ENCODE measurements at places on chromosomes 2 and 18.

DNA sequence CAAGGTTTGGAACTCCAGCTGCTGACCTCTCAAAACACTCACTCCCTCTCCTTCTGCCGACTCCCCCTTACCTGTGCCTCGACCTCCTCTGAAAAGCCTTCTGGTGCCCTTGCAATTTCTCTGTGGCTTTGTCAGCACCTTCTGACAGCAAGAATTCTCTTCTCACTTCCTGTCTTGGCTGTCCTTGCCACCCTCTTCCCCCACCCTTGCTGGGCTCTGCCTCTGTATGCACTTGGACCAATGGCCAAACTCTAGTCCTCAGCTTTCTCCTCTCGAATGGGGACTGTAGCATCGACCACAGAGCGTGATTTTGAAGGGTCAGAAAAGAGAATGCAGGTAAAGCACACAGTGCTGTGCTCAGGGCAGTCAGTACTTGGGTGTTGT lies 99.0 kb downstream of the HS1BP3 start:
- DNase-seq: peak; percentile 39

- no peak for DNase-seq
Measured at GRCh38 chr18:60024345-60024744, 124.5 kb downstream of the PMAIP1 start.

- DNase-seq: no peak
Measured at GRCh38 chr18:62614494-62614893, 91.7 kb downstream of the ZCCHC2 start.

- DNase-seq: no peak
Measured at GRCh38 chr2:98457045-98457696, 12.5 kb downstream of the INPP4A start.

GRCh38 chr2:22981785-22982184 lies 403.2 kb upstream of the KLHL29 start:
- DNase-seq: no peak

- no peak for DNase-seq
Measured at GRCh38 chr2:172693037-172693436, 42.6 kb upstream of the RAPGEF4 start.

- no peak for DNase-seq
Measured at GRCh38 chr18:59865241-59865986, 34.4 kb upstream of the PMAIP1 start.

DNA sequence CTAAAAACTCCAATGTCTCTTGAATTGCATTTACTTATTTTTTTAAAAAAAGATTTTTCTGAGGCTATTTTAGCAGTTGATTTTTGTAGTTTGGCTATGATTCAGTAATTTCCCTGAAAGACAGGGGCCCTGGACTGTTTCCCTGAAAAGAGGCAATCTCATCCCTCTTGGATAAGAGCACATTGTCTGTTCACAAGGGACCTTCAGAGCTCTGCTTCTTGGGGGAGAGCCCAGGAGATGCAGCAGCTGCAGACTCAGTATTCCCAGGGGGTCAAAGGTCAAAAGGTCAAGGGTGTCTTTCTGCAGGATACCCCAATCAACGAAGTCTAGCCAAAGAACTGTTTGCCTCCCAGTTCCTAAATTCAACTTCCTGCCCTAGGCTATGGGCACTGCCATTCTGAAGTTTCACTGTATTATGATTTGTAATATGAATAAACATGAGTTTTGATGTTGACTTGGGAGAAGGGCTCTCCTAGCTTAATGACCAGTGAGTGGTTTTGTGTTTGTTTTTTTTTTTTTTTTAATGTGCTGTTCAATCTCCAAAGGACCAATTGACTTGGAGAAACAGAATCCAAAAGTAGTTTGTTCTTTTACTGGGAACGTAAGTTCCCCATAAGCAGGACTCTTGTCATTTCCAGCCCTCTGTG lies 157.0 kb upstream of the SERPINE2 start:
- no peak for DNase-seq

DNA sequence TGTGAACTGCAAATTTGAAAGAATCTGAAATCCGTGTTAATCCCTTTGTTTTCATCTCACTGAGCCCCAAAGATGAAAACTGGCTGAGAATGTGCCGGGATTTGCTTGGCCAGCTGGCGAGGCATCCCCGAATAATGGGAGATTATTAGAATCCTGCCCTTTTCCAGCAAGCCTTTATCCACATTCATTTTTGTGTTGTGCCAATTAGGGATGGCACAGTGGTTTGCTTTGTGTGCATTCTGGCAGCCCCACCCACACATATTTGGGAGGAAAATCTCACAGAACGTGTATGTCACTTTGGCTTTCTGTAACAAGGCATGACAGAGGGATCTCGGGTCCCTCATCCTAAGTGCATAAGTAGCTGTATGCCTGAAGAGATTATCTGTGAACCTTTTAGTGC lies 405.8 kb upstream of the FAM98A start:
- DNase-seq: no peak

GRCh38 chr2:117835990-117836760 lies 21.7 kb downstream of the DDX18 start:
- DNase-seq: no peak

DNA sequence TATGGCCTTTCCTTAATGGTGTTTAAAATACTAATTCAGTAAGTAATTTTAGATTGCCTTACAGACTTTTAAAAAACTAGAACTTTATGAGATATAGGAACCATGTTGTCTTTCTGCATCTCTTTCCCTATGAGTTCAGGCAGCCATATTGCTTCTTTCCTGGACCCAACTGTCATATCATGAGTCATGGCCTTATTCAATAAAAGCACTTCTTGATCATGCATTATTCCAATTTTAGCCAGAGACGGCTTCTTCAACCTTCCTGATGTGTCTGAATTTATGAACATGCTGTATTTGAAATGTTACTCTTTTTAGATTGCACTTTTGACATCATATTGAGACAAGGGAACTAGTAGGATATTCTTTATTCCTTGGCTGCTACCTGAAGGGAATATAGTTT lies 65.4 kb upstream of the MAP3K20 start:
- no peak for DNase-seq

DNA sequence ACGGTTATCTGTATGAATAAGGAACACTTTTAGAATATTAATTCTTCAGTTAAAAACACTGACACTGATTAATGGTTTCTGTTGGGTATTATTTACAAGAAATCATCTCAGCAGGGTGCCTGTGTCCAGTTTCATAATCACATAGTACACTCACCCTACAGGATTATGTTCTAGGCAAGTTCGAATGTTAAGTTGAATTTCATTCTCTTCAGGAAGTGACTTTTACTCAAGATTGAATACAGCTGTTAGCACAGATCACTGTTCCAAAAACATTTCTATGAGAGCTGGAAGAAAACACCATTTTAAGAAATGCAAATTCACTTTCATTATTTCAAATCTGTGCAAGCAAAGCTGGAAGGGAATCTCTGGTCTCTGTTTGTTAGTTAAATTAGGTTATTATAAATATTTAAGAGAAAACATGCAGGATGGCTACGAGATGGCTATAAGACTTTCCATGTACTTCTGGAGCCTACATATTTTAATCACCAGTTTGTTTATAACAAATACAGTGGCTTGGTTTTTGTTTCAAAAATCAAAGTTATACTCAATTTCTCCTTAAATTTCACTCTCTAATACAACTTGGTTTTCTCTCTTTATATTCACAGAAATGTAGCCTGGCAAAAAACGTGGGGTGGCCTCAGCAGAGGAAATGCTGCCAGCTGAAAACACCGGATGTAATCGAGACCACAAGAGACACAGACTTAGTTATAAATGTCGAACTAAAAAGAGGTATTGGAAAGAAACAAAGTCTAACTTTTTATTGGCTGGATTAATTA lies 65.8 kb downstream of the RBMS1 start:
- peak; percentile 70 for DNase-seq

- no peak for DNase-seq
Measured at GRCh38 chr2:104856973-104857261, 3.0 kb downstream of the POU3F3 start.

GRCh38 chr2:18516112-18516511 lies 44.3 kb downstream of the RDH14 start:
- no peak for DNase-seq

DNA sequence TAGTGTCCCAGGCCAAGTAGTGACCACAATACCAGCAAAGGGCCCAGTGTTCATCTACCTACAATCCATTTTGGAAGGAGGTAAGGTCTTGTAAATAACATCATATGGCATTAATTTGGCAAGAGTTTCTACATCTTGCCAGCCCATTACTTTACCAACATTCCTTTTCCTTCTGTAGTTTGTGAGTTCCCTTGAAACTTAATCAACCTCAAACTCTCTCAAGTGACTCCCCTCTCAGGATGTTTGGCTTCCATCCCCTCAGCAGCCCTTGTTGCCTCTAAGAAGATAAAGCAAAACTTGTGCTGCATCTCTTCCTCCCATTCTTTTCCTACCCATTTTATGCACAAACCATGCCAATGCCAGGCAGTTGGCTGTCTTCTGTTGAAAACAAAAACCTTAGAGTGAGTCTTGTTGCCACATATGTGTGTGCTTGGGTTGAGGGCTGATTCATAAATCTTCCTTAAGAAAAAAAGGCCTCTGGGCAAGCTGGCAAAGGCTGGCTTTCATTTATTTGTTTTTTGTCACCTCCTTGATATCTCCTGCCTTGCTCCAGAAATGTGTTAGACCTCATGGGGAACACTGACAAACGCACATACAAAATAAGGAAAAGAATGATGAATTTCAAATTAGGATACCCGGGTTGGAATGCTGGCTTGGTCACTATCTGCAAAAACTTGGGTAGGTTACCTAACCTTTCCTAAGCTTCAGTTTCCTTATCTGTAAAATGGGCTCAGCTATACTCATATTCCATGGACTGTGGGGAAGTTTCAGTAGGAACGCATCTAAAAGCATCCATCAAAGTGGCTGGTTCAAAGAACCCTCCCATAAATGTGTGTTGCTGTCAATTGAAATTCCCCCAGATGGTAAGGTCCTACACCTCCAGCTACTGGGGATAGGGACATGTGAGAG lies 29.4 kb upstream of the ST3GAL5 start:
- DNase-seq: no peak

DNA sequence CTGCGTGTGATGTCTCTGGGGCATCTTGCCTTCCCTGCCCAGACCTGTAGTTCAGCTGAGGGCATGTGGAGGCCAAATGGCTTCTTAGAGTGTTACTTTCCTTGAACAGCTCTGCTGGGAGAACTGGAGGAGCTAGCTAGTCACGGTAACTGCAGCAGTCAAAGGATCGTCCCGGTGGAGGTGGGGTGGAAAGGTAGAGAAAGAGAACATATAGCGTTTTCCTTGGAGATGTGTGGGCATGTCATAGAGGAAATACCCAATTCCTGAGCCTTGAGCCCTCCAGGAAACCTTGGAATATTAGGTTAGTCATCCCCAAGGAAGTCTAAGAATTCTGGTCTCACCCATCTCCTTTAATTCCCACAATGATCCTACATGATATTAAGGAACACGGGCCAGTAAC lies 33.5 kb upstream of the IL37 start:
- DNase-seq: no peak

DNA sequence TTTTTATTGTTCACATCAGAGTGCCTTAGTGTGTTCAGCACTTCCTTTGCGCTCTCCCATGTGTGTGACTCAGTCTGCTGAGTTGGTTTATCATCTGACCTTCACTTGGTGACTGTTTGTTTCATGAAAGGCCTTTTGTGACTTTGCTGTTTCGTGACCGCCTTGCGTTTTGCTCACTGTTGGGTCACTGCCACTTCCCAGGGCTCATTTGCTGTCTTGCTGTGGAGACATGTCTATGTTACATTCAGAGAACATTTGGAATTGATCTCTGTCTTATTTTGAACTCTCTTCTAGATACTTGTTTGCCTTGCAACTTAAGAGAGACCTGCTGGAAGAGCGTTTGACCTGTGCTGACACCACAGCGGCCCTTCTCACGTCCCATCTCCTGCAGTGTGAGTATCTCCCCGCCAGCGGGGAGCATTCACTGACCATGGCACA lies 54.7 kb downstream of the FARP2 start:
- DNase-seq: no peak

- no peak for DNase-seq
Measured at GRCh38 chr18:58218117-58218516, 174.1 kb downstream of the NEDD4L start.

DNA sequence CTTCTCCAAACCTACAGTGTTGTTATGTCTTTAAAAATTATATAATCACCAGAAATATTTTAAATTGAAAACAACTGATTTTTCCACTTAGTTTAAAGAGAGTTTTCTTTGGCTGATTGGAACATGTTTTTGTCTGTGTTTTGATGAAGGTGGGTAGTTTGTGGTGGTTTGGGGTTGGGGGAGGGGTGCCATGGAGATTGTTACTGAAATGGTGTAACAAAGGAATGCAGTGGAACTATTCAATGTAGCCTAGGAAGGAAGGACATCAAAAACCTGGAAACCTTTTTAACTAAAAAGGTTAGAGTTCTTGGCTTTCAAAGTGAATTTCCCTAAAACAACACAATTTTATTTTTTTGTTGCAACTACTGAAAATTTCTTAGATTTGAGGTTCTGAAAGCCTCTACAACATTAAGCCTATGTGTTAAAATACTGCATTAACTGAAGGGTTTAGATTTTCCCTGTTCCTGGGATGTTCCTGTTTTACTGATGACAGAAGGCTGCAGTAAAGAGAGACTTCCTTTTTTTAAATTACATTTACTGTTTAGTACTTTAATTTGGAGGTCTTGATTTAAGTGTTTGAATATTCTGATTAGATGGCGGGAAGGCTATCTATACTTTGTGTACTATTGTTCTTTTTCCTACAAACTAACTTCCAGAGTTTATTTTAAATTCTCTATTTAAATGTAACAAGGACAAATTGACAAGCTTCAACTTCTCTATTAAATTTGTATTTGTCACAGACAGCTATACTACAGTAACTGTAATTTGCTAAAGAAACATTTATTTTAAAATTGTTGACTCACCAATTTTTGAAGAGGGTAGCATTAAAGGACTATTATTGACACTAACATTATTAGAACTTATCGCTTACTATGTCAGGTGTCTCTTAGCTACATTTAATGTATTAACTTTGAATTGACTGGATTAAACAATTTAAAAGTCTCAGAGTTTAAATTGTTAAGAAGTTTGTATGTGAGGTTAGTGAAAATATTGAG lies 87.7 kb downstream of the LIMS1 start:
- no peak for DNase-seq

DNA sequence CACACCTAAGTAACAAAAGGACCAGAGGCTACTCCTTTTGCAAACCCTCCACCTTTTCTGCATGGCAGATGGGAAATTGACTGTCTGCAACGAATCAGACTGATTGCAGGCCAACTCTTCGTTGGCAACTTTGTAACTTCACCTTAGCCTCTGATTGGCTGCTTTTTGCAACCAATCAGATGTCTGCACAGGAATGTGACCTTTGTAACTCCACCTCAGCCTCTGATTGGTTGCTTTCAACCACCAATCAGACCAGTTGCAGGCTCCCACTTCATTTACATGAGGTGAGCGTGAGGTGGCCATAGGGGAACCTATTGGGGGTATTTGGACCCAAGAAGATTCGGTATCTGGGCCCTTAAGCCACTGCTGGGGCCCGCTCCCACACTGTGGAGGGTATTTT lies 209.0 kb downstream of the EN1 start:
- no peak for DNase-seq

- no peak for DNase-seq
Measured at GRCh38 chr2:165471349-165471950, 2.0 kb downstream of the CSRNP3 start.
